ENCODE measurements at places on chromosomes 3 and 15.

- DNase-seq = no peak
These were observed 16.9 kb downstream of the CD47 start for GRCh38 chr3:108073764-108074431.

DNA sequence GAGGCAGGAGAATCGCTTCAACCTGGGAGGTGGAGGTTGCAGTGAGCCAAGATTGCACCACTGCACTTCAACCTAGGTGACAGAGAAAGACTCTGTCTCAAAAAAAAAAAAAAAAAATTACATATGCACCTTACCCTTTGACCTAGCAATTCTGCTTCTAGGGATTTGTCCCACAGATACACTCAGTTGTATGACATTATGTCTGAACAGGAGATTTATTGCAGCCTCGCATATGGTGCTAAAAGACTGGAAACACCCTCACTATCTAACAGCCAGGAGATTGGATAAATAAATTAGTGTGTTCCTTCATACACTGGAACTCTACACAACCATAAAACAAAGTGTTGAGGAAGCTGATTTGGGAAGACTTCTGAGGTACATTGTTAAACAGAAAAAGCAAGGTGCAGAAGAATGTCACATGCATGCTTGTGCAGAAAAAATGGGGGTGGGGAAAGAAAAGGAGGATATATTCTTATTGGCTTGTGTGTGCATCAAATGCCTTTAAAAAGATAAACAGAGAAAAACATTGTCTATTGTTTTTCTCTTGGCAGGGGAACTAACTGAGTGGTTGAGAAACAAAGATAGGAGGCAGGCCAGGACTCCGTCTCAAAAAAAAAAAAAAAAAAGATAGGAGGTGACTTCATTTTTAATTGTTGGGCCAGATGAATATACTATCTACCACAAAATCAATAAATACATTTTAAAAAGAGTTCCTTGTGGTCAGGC, 30.9 kb downstream of the PPCDC start:
- DNase-seq = no peak

DNA sequence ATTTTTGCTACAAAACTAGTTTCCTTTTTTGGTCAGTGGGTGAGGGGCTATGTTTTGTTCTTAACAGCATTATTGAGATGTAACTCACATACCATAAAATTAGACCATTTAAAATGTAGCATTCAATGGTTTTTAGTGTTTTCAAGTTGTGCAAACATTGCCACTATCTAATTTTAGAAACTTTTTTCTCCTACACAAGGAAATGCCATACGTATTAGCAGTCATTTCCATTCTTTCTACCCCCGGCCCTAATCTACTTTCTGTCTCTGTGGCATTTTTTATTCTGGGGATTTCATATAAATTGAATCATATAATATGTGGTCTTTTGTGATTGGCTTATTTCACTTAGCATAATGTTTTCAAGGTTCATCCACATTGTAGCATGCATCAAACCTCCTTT, 55.0 kb upstream of the TIPARP start:
- DNase-seq = no peak

- DNase-seq = no peak
These were observed 753 bp downstream of the FURIN start for GRCh38 chr15:90869140-90869541.

DNA sequence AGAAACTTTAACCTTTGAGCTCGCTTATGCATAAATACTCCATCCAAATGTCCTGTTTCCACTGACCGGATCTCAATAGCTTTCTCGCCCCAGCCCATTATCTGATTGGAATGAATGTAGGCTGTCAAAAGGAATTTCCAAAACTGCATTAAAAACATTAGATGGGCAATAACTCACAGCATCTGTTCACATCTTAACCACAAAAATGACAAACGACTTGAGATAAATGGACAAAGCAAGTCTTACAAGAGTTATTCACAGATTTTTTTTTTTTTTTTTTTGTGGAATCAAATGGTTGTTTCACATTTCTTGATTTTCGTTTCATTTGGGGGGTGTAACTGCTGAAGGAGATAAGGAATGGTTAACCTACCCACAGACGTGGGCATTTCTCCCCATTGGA, 39.7 kb upstream of the SLC2A2 start:
- no peak for DNase-seq

DNA sequence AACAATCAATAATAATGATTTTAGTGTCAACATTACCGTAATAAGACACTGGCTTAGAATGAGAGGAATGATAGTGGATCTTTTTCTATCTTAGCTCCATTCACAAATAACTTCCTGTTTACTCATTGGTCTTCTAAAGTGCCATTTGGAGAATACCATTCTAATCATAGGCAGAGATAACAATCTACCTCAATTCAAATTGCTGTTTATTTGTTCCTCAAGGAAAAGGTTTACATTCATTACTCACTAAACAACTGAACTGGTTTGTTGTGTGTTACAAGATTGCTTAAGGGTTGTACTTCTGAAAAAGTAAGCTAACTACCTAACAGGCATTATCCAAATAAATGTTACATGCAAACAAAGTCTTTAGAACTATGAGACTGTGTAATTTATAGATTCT, 8.1 kb upstream of the PCOLCE2 start:
- DNase-seq = no peak
